ENCODE measurements at places on chromosomes 7 and 10.

DNA sequence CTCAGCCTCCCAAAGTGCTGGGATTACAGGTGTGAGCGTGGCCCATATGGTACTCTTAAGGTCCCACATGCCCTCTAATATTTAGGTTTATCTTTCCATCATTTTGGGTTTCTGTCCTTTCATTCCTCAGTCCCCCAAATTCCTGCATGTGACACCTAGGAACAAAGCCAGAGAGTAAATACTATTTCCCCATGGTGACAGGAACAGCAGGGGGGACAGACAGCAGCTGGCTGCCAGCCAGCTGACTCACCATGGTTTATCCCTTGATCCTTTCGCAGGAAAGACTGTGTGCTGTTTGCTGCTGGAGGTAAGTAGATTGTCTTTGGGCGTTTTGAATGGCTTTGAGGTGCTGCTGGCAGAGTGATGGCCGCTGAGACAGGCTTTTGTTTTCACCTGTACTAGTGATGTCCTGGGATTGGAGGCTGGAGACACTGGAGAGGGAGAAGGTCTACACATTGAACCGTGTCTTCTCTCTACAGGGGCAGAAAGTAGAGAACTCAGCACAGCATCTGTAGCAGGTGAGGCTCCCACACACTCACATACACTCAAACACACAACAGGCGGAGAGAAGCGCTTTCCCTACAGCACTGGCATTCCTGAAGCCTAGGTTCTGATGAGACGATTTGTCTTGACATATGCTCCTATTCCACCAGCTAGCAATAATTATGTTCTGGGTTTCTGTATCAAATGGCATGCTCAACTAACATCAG, 83.7 kb upstream of the EFCAB10 start:
- DNase-seq: no peak

GRCh38 chr7:106794276-106795083, 70.6 kb upstream of the PIK3CG start:
- DNase-seq: no peak

DNA sequence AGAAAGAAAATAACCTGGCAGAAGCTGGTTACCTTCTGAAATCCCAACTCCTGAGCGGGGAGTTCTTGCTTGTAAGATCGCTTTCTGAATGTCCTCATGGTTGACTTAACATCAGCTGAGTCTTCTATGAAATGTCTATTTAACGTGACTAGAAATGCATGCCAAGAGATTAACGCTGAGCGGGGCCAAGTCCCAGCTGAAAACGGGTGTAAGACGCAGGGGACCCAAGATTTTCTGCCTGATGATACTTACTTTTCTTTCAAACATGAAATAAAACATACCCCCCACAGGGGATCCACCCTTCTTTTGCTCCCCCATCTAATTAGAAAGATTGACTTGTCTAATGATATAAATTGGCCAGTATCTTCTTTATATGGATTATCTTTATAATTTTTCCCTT, 14.9 kb downstream of the OR9A2 start:
- no peak for DNase-seq

DNA sequence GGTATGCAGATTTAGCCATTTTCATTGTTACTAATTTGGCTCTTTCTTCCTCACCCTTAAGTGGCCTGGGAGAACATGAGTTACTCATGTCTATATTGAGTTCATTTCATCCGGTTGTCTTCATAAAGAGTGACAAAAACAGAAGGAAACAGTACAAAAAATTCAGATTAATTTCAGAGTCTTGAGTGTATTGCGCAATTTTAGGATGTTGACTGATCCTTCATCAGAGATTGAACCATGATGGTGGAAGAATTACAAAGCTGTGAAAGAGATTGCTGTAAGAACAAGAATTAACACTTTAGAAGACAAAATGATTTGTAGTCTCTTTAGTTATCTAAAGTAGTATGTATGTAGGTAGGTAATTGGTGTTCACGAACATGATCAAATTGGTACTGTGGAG, 194.0 kb upstream of the PPP1R3A start:
- DNase-seq: no peak

DNA sequence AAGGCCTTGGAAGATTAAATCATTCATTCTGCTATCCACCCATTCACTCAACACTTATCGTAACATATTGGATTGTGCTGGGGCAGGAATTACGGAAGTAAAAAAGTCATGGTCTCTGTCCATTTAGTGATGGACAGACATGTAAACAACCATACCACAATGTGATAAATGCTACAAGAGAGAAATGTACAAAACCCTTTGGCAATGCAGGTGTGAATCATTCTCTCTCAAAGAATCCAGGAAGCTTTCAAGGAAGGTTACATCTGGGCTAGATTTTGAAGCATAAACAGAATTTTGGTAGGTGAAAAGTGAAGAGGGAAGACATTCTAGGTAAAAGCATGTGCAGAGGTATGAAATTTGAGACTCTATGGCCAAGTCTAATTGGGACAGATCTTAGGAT, 61.7 kb upstream of the KCNIP2 start:
- DNase-seq: no peak

- DNase-seq: no peak
Measured at GRCh38 chr10:33791272-33791660, 456.8 kb upstream of the NRP1 start.

GRCh38 chr7:87344446-87344845, 1.0 kb upstream of the CROT start:
- DNase-seq: no peak

DNA sequence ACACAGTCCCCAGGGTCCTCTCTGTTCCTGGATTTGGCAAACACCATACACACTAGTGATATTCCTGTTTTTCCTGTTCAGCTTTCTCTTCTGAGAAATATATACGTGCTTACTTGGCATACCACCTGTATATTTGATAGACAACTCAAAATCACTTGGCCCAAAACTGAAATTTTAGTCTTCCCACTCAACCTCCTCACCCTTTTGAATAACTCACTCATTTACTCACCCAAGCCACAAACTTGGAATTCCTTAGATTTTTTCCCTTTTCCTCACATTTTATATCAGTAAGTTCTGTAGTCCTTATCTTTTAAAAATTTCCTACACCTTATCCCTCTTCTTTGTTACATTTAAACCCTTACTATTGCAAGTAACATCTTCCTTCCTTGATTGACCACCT, 143.4 kb downstream of the PPP1R3A start:
- DNase-seq: no peak

GRCh38 chr7:122258971-122259370, 45.6 kb downstream of the FEZF1 start:
- DNase-seq: no peak
